ENCODE measurements at places on chromosomes 11 and 22.
A peak's percentile ranks its signal among the peaks of the same experiment; 100 is the strongest.

DNA sequence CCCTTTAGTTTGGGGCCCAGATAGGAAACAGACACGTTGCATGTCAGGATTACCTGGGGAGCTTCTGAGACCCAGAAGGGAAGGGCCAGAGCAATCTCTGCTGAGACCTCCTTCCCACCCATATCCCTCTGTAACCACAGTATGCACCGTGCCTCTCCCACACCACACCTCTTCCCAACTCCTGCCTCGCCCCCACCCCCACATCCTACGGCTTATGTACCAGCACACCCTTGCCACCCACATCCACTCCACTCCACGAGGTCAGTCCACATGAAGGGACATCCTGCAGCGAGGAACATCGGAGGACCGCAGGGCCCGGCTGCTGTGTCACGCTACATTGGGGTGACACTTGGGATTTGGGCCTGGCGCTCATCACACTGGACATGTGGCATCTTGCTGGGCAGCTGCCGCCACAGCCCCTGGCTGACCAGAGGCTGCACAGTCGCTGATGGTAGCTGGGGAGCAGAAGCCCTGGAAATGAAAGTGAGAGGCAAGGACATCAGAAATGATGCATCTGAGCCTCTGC lies 118.3 kb upstream of the LMO1 start:
- no peak for DNase-seq

DNA sequence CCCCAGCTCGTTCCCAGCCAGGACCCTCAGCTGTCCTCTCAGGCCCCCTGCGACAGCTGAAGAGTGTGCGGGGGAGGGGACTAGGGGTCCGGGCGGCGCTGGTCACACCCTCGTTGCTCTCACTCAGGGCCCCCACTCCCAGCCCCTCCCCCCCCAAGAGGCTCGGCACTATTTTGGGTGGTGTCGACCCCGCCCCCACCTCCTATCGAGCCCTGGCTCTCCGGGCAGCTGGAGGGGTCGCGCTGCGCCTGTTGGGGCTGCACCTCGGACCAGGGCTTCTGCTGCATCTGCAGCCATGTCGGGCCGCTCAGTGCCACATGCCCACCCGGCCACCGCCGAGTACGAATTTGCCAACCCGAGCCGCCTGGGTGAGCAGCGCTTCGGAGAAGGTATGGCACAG lies at the start of gene HSPB2:
HSPB2 (plus strand) TSS at position 200 of the 400 bp plus-strand sequence; CDS start at position 296, 96 bp downstream.
- no peak for DNase-seq

DNA sequence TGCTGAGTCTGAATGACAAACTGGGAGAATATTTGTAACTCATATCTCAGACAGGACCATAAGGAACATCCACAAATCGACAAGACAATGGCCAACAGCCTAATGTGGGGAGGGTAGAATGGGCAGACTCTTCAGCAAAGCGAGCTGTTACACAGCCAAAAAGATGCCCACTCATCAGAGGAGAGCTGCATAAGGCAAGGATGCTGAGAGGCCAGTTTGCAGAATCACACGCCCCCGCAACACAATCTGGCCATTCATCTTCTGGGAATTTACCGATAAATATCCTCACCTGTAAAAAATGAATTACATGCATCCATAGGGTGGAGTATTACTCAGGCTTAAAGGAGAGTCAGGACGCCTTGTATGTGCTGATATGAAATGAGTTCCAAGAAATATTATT lies 57.5 kb upstream of the SLC22A12 start:
- DNase-seq = no peak

DNA sequence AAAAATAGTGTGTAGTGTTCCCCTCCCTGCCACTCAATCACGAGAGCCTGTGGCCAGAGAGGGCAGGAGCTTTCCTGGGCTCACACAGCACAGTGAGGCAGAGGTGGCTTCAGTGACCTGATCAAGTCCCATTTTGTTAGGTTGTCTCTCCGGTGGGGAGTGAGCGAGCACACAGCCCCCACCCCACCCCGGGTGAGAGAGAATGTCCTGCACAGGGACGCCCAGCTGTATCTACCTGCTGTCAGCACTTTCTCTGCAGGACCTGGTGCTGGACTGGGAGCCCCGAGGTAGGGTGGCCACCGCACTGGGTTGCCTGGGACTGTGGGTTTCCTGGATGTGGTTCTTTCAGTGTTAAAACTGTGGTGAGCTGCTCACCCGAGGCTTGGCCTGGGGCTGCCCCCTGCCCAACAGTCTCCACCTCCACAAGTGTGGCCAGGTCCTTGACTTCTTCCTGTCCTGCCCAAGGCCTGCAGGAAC lies 6.1 kb downstream of the CAPN5 start:
- DNase-seq = no peak

GRCh38 chr11:16052750-16053149 lies 303.6 kb downstream of the SOX6 start:
- no peak for DNase-seq

DNA sequence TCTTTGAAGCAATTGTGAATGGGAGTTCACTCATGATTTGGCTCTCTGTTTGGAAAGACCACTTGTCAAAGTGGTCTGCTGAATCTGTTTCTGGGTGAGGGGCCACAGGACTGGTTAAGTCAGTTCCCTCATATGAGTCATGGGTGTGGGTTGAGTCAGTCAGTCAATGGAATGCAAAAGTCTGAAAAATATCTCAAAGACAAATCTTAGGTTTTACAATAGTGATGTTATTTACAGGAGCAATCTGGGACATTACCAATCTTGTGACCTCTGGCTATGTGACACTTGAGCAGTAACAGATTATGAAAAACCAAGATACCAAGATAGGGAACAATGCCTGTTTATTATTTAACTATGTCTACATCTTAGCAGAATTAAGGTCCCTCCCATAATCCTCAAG lies 311.6 kb downstream of the AASDHPPT start:
- peak; percentile 10 for DNase-seq

DNA sequence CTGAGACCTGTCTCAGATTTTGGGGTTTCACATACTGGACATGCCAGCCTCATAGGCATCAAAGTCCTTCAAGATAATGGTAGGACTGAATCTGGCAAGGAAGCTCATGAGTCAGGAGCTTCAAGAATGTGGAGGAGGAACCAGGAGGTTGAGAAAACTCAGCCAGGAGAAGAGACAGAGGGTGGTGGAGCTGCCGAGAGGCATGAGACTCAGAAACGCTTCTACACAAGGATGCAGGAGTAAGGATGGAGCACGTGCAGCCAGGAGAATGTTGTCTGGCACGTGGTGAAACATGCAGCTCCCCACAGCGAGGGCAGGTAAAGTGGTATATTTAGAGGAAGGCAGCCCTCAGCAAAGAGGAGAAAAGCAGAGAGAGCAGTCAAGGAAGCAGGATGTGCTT lies 148.7 kb upstream of the ISX start:
- no peak for DNase-seq

- DNase-seq = no peak
These were observed 11.3 kb downstream of the ABTB2 start for GRCh38 chr11:34346551-34346950.

DNA sequence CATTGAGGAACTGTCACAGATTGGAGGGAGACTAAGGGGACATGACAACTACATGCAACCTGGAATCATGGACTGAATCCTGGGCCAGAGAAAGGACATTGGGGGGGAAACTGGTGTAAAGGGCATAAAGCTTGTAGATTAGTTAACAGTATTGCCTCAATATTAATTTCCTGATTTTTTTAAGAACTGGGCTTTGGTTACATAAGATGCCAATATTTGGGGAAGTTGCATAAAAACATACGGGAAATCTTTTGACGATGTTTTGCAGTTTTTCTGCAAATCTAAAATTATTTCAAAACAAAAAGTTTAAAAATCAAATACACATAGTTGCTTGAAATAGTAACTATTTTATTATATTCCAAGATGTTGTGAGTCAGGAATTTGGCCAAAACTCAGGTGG lies 2.9 kb upstream of the FOLR3 start:
- DNase-seq = no peak

- DNase-seq = no peak
These were observed 87.8 kb upstream of the TOP3B start for GRCh38 chr22:22070371-22070824.

GRCh38 chr11:31340903-31341572 lies 28.5 kb downstream of the DCDC1 start:
- peak; percentile 49 for DNase-seq

DNA sequence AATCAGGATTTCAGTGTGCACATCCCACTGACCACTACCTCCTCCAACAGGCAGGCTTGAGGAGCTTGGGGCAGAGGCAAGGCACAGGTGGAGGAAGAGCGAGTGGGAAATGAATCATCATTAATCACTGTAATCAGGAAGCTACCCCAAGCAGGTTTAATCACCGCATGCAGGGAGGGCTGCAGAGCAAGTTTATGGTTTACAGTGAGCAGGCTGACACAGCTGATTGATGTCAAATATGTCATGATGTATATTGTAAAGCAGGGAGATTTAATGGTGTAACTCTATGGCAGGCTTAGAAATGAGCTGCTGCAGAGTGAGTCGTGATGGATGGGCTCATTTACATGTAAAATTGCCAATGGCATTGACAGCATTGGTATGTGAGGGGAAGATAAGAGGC lies 441.0 kb downstream of the NTM start:
- no peak for DNase-seq

- DNase-seq = peak; percentile 94
These were observed 27.3 kb downstream of the ARHGEF17 start for GRCh38 chr11:73335204-73335923.

DNA sequence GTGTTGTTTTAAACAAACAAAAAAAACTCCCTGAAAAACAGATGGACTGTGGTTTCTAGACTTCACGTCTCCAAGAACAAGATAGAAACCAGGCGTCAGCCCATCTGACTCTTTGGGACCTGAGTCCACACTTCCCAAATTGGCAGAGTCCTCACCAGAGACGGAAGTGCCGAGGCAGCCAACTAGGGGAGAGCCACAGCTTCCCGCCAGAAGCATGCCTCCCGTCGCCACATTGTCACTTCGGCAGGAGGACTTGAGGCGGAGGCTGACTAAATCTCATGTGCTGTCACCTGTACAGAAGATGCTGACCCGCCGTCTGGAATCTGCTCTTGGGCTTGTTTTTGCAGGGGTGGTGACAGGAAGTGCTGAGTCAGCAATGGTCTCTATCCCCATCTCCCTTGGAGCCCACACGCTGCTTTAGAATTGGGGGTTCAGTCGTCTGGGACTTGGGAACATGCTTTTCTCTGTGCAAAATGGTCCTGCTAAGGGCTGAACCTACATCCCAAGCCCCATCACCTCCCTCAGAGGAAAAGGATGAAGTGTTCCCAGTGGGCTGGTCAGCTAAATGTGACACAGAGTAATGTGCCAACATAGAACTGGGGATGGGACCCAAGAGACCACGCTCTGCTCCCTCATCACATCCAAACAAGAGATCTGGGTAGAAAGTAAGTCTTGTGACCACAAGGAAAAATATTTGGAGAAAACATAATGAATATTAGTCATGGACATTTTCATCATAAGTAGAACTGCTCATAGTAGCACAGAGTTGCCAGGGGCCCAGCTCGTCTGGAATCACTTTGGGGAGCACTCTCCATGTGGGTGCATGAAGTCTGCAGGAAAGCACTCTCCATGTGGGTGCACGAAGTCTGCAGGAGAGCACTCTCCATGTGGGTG lies 152.9 kb downstream of the SNX19 start:
- DNase-seq = no peak

GRCh38 chr11:72493426-72494108 lies 59.2 kb upstream of the CLPB start:
- DNase-seq = peak; percentile 24

DNA sequence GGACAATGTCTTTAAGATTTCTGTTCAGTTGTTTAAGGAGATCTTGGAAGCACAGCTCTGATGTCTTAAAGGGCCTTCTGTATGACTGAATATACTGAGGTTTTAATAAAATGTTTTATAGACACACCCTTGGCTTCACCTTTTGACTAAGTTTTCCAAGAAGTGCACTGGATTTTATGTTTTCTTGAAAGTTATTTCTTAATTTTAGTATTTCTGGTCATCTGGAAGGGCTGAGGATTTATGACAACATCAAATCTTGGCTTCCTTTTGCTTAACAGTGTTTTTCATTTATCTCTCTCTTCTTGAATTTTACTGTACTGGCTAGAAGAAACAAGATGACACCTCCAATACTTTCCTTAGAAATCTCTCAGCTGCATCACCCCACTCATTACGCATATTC lies 2423.4 kb downstream of the LRRC4C start:
- no peak for DNase-seq

DNA sequence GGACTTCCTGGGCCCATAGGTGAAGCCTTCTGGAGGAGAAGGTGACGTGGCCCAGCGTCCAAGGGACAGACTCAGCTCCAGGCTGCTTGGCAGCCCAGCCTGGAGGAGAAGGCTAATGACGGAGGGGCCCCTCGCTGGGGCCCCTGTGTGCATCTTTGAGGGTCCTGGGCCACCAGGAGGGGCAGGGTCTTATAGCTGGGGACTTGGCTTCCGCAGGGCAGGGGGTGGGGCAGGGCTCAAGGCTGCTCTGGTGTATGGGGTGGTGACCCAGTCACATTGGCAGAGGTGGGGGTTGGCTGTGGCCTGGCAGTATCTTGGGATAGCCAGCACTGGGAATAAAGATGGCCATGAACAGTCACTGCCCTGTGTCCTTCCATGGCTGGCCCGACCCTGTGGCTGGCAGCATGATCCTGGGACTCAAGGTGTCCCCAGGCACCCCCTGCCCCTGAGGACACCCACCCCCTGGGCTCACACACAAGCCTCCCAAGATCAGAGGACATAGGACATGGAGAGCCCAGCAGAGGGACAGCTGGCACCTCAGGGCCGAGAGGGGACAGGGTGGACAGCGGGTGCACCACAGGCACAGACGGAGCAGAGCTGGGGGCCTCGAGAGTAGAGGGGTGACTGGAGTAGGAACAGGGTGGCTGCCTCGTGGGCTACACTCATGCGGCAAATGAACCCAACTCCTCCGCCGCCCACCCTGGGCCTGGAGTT lies 10.1 kb downstream of the SIGIRR start:
- no peak for DNase-seq

DNA sequence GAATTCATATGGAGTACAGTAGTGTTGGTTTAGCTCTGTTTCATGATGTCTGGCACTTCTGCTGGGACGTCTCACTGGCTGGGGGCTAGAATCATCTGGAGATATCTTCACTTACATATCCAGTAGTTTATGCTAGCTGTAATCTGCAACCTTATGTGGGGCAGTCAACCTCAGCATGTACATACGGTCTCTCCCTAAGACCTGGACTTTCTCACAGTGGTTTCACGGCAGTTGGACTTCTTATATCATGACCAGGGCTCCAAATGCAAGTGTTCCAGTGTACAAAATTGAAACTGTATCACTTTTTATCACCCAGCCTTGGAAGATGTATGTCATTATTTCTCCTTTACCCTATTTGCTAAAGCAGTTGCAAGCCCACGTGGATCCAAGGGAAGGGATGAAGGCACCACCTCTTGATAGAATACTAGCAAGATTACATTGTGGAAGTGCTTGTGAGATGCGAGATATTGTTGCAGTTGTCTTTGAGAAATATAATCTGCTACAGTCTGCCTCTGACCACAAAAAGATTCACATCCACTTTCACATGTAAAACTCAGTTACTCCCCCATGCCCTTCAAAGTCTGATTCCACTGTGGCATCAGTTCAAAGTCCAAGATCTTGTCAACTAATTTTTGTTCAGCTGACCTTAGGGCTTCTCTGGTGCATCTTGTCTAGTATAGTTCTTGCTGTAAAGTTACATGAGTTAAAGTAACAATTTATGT lies 316.6 kb upstream of the NCAM1 start:
- no peak for DNase-seq

- no peak for DNase-seq
These were observed 2.1 kb downstream of the TRAF6 start for GRCh38 chr11:36507824-36508489.

GRCh38 chr11:68444566-68444965 lies 16.0 kb upstream of the PPP6R3 start:
- no peak for DNase-seq
